ENCODE measurements at places on chromosomes 5 and 9.

DNA sequence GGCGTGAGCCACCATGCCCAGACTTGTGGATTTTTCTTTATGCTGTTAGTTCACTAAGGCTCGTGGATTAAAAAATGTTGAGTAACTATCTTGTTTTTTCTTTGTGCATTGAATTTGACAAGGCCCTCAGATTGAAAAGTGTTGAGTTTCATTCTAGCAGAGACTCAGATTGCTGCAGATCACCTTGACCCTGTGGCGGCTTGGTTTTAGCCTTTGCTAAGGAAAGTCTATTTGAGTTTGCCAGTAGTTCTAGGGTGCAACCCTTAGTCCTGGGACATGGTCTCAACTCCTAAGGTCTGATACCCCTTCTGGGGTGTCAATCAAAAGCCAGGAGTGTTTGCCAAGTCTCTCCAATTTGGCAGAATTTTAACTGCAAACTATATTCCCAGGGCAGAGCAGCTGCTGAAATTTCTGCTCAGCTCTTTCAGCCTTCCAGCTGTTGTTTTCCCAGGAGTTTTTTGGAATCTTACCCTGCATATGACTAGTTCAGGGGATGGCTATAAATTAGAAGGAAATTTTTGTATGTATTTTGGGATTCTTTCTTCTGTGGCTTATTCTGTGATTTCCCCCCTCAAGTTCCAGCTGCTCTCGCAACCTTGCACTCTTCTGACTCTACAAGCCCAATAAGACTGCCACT, 84.3 kb upstream of the HAND1 start:
- DNase-seq = no peak

DNA sequence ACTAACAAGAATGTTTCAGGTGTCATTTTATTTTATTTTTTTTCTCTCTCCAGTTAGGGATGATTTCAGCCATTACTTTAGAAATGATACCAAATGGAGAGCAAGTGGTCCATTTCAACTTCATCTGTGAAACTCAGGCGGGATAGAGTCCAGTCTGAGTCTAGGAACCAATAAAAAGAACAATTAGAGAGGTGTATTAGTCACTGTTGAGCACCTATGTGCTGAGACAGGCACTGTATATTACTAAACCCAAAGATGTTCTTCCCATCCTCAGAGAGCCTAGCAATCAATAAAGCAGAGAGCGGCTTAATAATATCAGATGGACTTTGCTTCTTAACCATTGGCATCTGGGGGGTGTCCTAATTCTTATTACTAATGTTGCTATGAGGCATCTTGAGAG, 410.3 kb upstream of the SLC24A2 start:
- DNase-seq = no peak

DNA sequence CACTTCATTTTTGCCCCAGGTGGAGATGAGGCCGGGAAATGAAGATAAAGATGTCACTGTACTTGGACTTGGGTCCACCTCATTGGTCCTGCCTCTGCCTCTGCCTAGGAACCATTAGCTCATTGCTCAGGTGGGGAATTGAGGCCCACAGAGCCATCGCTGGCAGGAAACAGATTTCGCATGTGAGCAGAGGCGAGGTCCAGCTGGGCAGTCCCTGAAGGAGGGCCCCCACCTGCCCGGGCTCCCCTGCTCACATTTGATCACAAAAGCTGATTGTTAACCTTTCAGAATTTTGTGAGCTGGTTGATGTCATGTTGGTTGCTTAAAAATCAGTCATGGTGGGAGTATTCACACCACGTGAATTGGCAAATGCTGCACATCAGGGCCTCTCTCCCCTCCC, 273.8 kb upstream of the MVB12B start:
- DNase-seq = no peak

- no peak for DNase-seq
These were observed 1.3 kb upstream of the EXOSC2 start for GRCh38 chr9:130692321-130692720.

DNA sequence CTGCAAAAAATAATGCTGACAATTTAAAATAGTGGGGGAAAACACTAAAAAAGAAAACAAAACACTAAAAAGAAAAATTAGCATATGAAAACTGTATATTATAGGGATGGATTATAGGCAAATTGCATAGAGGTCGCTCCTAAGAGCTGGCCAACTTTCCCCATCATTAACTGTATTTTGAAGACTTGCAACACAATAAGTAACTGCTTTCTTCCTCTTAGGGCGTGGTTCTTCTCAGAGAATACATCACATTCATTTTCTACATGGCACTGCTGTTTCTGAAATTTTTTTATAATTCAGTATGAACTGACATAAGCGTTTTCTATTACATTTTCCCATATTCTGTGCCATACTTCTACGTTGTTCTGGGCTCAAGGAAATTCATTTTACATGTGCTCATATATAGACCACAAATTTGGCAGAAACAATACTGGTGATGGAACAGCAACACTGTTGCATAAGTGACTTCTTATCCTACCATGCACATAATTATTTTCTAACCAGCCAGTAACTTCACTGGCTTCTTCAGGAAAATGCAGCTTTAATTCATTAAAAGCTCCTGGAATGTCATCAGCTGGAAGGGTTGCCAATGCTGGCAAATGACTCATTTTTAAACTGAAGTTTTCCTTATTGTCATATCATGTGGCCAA, 171.2 kb upstream of the DMAC1 start:
- no peak for DNase-seq

GRCh38 chr5:32584646-32585045, 711 bp upstream of the SUB1 start:
- DNase-seq = no peak

- no peak for DNase-seq
These were observed 91.0 kb downstream of the FEM1C start for GRCh38 chr5:115453391-115454095.

GRCh38 chr5:67730917-67731474, 484.6 kb upstream of the PIK3R1 start:
- DNase-seq = no peak

GRCh38 chr5:54610197-54610944, 92.8 kb downstream of the SNX18 start:
- no peak for DNase-seq

- DNase-seq = no peak
These were observed 296.7 kb downstream of the HINT1 start for GRCh38 chr5:130868186-130868840.

DNA sequence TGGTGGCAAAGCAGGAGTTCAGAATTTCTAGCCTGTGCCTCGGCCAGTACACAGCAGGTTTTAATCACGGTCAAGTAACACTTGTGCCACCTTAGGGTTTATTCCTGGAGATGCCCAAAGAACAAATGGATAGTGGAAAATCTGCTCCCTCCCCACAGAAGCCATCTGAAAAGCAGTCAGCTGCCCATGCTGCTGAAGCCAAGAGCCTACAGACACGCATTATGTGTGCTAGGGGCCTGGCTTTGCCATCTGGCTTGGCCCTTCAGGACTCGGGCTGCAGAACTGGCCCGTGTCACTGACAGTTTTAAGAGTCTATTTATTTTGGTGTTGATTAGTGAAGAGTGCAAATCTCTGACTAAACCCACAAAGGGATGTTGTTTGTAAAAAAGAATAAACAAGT, 11.1 kb downstream of the ARSB start:
- no peak for DNase-seq

- peak; percentile 47 for DNase-seq
These were observed 95.7 kb downstream of the TTC39B start for GRCh38 chr9:15211160-15211814.

DNA sequence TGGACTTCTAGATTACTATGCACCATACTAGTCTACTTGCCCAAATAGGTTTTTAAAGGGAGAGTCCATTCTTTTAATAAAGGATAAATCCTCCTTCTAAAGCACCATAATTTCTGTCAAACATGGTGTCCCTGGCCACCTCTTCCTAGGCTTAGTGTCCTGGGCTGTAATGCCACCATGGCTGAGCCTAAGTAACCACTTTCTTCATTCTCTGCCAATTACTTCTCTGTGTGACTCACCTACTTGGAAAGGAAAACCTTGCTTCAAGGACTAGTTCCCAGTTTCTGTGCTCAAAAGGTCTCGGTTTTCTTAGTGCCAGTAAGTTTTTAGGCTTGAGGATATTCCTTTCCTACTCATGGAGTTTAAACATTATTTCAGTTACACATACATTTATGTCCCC, 273.4 kb downstream of the DENND1A start:
- no peak for DNase-seq

GRCh38 chr9:15246708-15247107, 60.3 kb downstream of the TTC39B start:
- DNase-seq = no peak

GRCh38 chr5:159734366-159734765, 181.9 kb upstream of the ADRA1B start:
- DNase-seq = no peak

DNA sequence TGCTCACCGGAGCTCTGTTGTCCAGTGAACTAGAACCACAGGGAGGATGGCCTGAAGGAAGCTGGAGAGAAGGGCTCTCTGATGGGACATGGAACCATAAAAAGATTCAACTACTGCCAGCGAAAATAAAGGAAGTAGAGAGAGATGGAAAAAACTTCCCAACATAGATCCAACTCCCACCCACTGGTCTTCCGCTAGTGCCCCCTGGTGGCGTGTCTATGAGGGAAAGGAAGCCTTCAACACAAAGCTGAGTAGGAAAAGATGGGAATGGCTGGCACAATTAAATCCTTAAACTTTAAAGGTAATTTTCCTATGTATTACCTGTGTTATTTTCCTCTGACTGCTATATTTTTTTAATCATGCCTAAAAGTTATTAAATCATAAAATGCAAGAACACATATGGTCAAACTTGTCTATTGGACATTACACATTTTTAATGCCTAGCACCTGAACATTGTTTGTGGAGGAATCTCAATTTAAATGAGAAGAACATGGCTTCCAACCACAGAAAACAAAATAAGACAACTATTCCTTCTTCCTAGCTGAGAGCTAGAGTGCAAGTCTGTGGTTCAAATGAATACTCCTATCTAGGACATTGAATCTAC, 51.5 kb downstream of the CEP120 start:
- no peak for DNase-seq

DNA sequence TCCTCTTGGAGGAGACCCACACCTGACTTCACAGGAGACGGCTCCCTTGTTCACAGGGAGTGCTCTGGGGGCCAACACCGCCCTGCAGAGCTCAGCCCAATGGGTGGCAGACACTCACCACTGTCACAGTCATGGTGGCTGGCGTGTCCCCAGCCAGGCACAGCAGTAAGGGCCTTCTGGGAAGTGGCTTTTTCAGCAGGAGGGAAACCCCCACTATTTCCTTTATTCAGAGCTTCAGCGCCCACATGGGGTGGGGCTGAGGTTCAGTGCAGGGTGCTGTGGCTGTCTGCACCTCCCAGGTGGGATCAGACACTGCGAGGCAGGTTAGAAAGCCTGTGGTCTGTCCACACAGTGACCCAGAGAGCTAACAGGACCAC, 3.6 kb upstream of the SNAPC4 start:
- DNase-seq = peak; percentile 47

DNA sequence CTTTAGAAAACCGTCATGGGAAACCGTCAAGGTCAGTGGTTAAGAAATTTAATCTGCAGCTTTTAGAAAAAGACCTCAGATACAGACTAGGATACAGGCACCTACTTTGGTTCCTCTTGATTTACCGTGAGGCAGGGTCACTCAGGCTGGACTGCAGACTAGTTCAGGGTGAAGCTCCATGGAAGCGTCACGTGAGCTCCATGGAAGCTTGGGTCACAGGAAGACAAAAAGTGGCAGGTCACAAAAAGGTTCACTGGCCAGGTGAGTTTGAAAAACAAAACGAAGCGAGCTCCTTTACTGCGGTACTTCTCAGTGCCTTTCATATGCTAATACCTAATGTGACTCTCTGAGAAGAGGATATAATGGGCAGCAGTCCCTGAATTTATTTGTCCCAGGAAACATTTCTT, 43.0 kb downstream of the PRRC2B start:
- DNase-seq = no peak

DNA sequence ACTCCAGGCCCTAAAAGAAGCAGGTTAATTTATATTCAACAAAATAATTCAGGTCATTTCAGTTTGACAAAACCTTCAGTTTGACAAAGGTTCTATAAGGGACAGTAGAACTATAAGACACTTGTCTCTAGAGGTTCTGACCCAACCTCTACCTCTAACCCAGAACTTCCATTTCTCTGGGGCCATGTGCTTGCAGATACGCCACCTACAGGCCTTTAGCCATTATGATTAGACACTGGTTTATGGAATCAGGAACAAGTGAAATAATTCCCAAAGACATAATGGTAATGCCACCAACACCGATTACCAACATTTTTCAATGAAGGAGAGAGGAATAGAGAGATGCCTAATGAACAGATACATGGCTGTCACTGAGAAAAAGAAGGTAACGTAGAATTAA, 733.9 kb downstream of the PRELID2 start:
- no peak for DNase-seq

GRCh38 chr9:112508377-112508776, 21.8 kb downstream of the KIAA1958 start:
- DNase-seq = no peak

GRCh38 chr9:91196103-91196950, 165.4 kb downstream of the AUH start:
- DNase-seq = no peak

Data from stimulated activated CD8-positive, alpha-beta memory T cell treated with anti-CD3 and anti-CD28 coated beads, Interleukin-12 subunit alpha, Interleukin-12 subunit beta, amount 100 ng/mL, for 1 hour (primary cell).